ENCODE measurements at places on chromosomes 16 and 17.

DNA sequence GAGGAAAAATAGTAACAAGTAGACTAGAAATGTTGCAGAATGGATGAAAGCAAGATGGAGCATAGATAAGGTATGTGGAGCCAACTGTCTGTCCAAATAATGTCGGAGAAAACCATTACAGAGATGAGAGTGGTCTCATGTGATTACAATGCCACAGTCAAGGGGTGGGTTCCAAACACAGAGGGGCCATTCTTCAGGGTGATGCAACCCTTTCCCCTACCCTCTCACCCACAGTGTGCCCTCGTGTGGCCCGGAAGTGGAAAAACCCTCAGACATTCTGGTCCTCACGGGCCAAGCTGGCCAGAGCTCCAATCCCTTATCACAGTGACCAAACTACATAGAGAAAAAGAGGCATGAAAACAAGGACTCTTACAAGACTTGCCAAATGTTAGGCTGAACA, 17.7 kb upstream of the HS3ST3A1 start:
- no peak for DNase-seq

- no peak for DNase-seq
Observed at GRCh38 chr17:14310101-14310500, 9.2 kb downstream of the HS3ST3B1 start.

DNA sequence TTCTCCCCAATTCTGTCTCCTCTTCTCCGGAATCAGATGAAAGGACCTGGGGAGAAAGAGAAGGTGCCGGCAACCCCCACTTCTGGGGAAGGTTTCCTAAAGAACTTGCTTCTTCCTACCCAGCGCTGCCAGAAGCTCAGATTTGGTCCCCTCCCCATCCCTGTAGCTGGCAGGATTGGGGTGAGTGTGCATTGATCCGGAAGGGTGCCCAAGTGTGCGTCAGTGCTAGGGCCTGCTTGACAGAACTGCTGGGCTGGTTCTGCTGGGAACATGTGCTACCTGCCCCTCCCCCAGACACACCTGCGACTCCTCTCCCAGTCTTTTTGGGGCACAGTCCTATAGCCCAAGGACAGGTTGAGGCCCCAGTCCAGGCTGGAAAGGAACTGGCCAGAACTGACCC, 3.3 kb downstream of the ARL4D start:
- DNase-seq = no peak

DNA sequence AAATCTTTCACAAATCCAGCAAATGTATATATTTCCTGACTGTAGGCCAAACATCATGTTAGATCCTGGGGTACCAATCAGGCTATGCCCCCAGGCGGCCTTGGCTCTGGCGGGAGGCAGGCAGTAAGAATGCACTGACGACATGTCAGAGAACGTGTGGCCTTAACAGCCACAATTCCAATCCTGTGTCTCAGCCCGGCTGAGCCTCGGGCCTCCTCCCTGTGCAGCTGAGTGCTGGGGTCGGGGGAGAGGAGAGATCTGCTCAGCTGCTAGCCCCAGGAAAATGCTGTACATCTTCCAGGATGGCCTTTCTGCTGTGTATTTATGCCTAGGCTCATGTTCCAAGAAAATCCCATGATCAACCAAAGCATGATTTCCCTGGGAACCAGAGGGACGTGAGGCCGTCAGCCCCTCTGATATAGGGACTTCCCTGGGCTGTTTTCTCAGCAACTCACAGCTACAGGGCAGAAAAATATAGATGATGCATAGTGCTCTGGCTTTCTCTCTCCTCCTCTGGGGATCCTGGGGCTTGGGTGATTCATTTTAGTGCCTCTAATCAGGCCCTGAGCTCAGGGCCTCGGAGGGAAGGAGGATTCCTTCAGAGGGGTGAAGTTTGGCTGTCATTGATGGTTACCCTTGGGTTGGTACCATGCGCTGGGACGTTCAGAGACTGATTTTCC, 604.0 kb downstream of the HS3ST4 start:
- no peak for DNase-seq

DNA sequence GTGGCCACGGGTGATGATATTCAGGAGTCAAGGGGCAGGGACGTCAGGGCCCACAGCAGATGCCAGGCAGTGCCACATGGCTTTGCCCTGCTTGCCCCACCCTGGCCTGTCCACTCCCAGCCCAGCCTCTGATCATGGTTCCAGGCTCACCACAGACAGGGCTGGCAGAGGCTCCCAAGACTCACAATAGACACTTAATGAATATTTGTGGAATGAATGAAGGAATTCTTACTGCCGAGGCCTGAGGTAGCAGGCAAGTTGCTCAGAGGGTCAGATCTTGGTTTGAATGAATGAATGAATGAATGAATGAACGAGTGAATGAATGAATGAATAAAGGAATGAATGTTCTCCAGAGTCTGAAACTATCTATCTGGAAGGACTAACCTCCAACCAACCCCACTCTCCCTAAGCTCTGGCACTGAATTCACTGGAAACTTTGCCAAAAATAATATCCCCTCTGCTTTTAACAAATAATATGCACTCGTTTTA, 60.9 kb downstream of the RAI1 start:
- no peak for DNase-seq

DNA sequence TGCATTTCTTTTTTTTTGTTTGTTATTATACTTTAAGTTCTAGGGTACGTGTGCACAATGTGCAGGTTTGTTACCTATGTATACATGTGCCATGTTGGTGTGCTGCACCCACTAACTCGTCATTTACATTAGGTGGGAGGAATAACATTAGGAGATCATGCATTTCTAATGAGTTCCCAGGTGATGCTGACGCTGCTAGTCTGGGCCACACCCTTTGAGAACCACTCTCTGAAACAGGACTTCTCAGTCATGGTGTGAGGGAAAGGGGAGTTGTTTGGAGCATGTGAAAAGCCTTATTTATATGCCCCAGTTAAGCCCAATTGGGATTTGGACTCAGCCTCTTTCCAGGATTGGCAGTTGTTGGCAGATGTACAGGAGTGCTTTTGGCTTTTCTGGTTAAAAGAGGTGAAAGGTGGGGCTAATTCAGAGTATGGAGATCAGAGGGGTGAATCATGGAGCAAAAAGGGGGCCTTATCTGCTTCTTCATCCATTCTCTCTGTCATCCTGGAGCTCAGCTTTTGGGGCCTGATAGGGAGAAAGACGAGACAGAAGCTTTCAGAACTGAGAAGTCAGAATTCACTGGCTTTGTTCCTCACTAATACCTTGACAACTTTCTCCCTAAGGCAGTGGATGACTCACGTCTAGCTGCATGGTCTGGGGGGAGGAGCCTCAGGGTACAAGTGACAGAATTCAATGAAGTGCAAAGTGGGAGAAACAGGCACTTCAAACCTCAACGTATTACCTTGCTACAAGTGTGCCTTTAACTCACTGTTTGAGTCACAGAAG, 180.0 kb upstream of the CACNG3 start:
- no peak for DNase-seq

- no peak for DNase-seq
Observed at GRCh38 chr17:34156741-34157589, 98.1 kb upstream of the CCL2 start.

DNA sequence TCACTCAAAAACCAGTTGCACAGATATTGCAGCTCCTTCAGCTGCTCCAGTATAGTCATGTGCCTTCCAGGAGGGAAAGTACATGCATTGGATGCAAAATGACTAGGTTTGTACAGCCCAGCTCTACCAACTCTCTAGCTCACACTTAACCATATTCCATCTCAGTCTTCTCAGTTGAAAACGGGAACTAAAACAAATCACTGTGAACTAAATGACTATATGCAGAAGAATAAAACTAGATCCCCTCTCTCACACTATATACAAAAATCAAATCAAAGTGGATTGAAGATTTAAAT, 24.9 kb downstream of the DCUN1D3 start:
- no peak for DNase-seq

DNA sequence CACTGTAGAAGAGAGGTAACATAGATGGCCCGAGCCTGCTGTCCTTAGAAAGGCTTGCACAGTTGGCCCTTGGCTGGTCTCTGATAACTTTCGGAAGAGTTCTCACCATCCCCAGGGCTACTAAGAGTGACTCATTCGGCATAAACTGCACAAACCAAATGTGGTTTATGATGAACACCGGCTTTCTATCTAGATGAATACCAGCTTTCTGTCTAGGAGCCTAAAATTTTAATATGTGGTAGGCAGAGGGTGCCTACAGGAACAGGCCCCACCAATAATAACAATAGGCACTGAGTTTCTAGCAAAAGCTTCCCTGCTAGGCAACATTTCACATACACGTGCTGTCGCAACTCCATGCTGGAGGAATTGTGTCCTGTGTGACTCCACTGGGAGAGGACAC, 15.4 kb downstream of the CNOT1 start:
- DNase-seq = no peak

- DNase-seq = no peak
Observed at GRCh38 chr17:80981062-80981902, 10.4 kb upstream of the CHMP6 start.

- no peak for DNase-seq
Observed at GRCh38 chr17:12665263-12666210, at the start of gene MYOCD. TSS of gene MYOCD (plus strand) at chr17:12665890. CDS start at chr17:12666189, 299 bp downstream.

DNA sequence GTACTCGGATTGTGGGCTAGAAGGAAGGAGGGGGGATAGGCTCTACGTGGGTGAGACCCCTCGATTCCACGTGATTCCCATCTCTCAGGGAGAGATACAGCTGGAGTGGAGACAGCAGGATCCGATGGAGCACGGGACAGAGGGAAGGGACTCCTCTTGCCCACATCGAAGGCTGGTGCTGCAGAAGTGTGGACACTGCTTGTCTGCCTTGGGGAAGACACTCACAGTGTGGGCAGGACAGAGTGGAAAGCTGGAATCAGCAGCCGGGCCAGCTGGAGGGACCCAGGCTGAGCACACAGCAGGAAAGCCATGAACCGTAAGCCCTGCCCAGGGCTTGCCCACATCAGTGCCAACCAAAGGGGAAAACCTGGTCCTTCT, 42.1 kb upstream of the RPH3AL start:
- DNase-seq = no peak

DNA sequence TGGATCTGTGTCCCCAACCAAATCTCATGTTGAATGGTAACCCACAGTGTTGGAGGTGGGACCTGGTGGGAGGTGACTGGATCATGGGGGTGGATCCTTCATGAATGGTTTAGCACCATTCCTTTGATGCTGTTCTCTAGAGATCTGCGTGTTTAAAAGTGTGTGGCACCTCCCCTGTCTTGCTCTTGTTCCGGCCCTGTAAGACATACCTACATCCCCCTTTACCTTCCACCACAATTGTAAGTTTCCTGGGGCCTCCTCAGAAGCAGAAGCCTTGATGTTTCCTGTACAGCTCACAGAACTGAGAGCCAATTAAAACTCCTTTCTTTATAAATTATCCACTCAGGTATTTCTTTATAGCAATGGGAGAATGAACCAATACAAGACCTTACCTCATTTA, 257.7 kb downstream of the XYLT1 start:
- DNase-seq = no peak

- DNase-seq = no peak
Observed at GRCh38 chr17:77373299-77374169, 232.8 kb downstream of the SEC14L1 start.

DNA sequence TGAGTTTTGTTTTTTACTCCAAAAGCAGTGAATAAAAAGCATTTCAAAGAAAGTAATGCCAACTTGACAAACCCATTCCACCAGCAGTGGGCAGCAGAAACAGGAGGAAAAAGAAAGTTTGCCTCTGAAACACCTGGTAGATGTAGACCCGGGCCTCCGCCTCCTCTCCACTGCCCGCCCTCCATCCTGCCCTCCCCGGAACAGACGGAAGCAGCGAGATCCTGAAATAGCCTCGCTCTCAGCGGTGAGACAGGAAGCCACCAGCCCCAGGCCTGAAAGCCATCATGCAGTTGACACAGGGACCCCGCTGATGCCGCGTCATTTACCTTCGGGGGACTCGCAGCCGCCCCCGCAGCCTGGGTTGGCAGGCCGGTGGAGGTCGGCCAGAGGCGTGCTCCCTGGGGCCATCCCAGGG, 67.8 kb downstream of the C16orf78 start:
- peak; percentile 48 for DNase-seq

DNA sequence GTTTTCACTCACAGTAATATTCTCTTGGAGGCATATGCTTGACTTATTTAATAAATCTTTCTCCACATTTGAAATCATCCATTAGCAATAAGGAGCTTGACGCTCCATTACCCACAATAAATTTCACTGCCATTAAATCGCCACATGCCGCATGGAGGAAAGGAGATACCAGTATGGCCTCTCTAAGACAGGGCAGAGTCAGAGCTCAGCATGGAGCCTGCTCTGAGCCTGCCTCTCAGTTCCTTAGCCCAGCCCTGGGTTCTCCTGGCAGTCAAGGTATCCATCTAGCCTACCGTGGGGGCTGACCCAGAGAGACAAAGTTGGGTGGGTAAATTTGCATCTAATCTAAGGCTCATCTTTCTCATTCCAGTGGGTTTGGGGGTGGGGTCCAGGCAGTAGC, 80.3 kb upstream of the CES5A start:
- no peak for DNase-seq

DNA sequence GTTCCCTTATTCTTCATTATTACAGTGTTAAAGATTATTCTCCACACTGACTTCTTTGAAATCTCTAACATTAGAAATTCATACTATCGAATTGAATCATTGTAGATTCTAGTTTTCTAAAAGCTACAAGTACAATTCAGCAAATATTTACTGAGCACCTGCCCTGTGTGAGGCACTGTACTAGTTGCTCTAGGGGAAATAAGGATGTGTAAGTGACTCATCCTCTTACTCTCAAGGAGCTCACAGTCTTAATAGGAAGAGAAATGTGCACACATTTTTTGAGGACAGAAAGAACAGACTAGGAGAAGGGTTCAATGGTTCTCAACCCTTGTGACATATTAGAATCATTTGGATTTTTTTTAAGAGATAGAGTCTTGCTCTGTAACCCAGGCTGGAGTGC, 7.7 kb upstream of the SLFN12L start:
- no peak for DNase-seq

All from activated CD4-positive, alpha-beta T cell treated with anti-CD3 and anti-CD28 coated beads for 1 hour (primary cell).